Type B pancreatic cell (in vitro differentiated cells): ENCODE measurements at places on chromosomes 1 and 21. TPM values are rescaled to one million over a fixed set of nuclear protein-coding genes. Genes with fewer than 3 reads are reported as not detected.
A peak's percentile ranks its signal among the peaks of the same experiment; 100 is the strongest.

GRCh38 chr1:30523055-30524020 lies 200.0 kb downstream of the MATN1 start:
- DNase-seq = peak; percentile 25

DNA sequence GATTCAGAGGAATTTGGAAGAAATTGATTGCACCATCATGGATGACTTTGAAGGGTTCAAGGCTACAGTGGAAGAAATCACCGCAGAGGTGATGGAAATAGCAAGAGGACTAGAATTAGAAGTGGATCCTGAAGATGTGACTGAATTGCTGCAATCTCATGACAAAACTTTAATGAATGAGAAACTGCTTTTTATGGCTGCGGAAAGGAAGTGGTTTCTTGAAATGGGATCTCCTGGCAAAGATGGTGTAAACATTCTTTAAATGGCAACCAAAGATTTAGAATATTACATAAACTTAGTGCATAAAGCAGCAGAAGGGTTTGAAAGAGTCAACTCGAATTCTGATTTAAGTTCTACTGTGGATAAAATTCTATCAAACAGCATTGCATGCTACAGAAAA lies 698.6 kb downstream of the PLA2G4A start:
- no peak for DNase-seq

- DNase-seq = no peak
These were observed 25.3 kb downstream of the TFF3 start for GRCh38 chr21:42289926-42290325.

DNA sequence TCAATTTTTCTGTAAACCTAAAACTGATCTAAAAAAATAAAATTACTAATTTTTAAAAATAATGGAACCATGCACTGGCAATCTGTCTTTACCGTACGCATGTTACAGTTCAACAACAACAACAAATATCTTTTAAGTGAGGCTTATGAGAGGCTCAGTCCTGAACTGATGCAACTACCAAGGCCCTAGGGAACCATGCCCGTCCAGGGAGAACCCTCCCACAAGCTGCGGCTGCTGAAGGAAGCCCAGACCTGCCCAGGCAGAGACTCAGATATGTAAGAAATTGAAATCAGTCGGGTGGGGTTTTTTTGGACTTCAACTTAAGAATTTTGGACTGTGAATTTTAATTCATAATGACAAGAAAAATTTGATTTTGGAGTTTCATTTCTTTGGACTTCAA lies 91.1 kb downstream of the NPHP4 start:
- no peak for DNase-seq

- no peak for DNase-seq
These were observed 570.9 kb upstream of the CAMK1G start for GRCh38 chr1:209012443-209013196.

- DNase-seq = no peak
These were observed 81.0 kb upstream of the ZBTB18 start for GRCh38 chr1:243970077-243970476.

DNA sequence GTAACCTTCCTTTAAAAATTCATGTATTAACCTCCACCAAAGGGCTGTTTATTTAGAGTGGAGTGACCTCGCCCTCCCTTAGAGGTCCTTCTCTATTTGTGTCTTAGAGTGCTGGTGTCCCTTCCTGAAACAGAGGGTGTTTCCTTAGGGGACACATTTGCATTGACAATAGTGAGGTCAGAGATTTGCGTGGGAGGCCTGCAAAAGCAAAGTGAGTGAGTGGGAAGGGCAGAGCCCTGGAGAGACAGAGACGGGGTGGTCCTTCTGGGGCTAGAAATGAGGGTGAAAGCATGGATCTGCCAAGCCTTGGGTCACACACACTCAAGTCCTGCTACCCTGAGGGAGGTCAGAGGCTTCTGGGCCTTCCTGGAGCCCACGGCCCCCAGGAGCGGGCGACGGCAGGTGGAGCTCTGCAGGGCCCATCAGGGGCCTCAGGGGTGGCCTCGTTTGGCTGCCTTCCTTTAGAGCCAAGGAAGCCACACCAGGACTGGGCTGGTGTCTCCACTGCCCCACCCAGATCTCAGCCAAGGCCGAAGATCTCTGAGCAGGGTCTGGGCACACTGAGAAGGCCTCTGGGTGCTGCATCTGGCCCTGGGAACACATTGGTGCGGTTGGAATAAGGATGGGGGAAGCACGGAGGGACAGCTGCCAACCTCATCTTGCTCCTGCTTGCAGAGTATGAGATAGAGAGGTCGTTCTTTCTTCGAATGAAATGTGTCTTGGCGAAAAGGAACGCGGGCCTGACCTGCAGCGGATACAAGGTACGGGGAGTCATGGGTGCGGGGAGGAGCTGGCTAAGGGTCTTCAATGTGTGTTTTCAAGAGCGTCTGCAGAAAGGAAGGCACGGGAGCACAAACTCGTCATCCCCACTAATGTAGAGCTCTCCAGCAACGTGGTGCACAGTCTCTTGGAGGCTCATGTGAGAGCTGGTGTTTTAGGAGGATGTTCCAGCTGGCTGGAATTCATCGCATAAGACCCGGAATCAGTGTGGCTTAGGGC lies 23.8 kb downstream of the SIM2 start:
- no peak for DNase-seq

DNA sequence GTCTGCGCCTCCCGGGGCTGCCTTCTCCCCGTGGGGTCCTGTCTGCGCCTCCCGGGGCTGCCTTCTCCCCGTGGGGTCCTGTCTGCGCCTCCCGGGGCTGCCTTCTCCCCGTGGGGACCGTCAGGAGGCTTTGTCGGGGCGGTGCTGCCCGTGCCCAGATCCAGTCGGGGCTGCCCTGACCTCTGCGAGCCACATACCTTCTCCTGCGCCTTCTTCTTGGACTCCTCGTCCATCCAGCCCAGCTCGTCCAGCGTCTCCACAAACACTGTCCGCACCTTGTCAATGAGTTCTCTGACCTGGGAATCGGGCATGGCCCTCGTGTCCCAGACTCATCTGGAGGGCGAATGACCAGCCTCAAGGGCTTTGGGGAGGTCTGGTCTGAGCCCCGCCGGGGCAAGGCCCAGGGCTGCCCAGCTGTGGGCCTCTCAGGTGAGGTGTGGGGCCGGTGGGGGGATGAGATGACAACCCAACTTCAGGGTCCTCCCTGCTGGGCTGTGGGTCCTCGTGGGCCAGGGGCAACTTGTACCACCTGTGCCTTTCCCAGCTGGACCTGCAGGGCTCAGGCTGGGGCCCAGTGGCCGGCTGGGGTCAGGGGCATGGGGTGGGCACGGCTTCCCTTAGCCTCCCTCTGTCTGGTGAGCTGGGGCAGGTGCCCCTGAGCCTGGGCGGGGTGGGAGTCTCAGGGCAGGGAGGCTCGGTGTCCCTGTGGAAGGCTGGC lies 9.4 kb downstream of the PRXL2B start:
- no peak for DNase-seq

GRCh38 chr1:15218287-15219279 lies 28.4 kb upstream of the FHAD1 start:
- no peak for DNase-seq

- no peak for DNase-seq
These were observed 4.2 kb upstream of the CLCA4 start for GRCh38 chr1:86542631-86543030.

GRCh38 chr1:235513495-235514366 lies 9.5 kb upstream of the B3GALNT2 start:
- DNase-seq = no peak

GRCh38 chr1:26965213-26965612 lies 4.9 kb upstream of the KDF1 start:
- DNase-seq = no peak

DNA sequence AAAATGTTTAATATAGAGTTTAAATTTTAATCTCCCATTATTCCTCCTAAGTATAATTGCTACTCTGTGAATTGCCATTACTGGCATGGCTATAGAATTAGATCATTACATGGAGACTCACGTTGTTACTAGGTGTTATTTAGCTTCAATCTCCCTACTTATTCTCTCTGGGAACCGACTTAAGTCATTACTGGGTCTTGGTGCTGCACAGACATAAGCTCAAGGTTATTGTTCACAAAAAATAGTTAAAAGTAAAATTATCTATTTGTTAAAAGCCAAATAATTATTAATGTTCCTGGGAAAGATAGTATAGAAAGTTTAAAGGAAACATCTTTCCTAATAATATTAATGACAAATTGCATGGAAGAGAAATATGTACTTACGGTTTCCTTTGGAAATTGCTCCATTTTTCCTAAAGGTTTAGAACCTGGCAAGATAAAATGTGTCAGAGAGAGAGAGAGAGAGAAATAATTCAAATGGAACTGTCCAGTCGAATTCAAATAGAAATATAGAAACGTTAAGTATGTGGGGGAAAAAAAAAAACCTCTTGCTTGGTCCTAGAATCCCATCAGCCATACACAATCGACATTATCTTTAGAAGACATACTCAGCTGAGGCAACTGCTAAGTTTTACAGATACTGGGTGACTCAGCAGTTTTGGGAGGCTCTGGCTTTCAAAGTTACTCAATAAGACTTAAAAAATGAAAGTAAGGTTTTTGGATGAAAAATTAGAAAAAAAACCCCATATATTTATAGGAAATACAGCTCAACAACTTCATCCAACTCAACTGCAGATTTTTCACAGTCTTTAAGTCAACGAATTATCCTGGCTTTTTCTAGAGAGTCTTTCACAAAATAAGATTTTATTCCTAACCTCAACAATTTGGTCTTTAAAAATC lies at the start of gene SPTA1:
Gene SPTA1 (minus strand): TSS at position 605 of the 899 bp plus-strand sequence. CDS start 198 bp downstream, at position 407.
- DNase-seq = no peak

DNA sequence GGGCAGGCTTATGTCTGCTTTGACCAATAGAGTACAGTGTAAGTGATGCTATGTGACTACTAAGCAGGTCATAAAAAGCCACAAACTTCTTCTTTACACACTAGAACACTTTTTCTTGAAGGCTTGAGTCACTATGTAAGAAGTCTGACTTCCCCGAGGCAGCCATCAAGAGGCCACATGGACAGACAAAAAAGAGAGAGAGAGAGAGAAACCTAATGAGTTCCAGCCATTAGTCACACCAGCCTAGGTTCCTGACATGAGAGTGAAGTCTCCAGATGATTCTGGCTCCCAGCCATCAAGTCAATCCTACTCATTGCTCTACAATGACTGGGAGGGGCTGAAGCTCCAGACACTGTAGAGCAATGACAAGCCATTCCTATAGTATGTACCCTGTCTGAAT lies 101.4 kb downstream of the LHX9 start:
- no peak for DNase-seq

DNA sequence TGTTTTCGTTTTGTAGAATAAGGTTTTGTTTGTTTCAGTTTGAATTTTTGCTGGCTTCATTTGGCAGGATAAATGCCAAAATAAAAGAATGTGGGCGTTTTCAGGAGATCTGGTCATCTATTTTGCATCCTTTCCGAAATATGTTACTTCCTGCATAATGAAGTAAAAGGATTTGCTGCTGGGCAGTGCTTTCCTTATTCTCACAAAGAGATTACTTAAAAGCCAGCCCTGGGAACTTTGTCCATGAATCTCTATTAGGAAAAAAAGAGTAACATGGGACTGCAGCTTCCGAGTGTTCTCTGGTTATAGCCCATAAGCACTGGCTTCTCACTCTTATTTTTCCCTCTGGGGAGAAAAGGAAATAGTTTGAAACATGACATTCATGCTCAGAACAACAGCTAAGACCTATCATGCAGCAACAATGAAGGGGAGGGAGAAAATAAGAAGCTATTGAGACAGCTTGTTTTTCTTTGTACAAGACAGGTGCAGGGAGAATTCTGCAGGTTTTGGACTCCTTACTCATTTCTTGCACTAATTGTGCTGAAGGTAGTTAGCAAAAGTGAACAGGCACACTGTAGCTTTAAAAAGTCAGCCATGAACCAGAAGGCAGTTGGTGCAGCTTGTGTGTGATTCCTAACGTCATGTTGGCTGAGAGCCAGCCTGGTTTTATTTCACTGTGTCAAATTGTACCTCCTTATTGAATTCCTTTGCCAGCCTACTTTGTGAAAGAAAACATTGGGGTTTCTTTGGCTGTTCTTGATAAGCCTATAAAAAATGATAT lies at the start of gene SAMD13:
Gene SAMD13 (plus strand): TSS at position 705 of the 781 bp plus-strand sequence. CDS start 1,527 bp downstream, outside the sequence.
- no peak for DNase-seq

- no peak for DNase-seq
These were observed 311.5 kb downstream of the DUSP10 start for GRCh38 chr1:221430152-221430960.

GRCh38 chr1:99751877-99752504 lies 14.4 kb downstream of the FRRS1 start:
- DNase-seq = no peak

DNA sequence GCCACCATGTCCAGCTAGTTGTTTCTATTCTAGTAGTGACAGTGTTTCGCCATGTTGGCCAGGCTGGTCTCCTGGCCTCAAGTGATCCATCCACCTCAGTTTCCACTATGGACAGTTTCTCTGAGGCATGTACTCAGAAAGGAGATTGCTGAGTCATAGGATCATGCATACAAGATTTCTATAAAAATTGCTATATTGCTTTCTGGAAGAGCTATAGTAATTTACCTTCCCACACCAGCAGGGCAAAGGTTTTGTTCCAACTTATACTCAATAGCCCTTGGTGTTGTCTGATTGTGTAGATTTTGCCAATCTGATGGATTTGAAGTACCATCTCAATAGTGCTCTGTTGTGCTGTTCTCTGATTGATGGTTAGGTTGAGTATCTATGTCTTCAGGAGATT lies 15.6 kb upstream of the ATP1A1 start:
- no peak for DNase-seq

DNA sequence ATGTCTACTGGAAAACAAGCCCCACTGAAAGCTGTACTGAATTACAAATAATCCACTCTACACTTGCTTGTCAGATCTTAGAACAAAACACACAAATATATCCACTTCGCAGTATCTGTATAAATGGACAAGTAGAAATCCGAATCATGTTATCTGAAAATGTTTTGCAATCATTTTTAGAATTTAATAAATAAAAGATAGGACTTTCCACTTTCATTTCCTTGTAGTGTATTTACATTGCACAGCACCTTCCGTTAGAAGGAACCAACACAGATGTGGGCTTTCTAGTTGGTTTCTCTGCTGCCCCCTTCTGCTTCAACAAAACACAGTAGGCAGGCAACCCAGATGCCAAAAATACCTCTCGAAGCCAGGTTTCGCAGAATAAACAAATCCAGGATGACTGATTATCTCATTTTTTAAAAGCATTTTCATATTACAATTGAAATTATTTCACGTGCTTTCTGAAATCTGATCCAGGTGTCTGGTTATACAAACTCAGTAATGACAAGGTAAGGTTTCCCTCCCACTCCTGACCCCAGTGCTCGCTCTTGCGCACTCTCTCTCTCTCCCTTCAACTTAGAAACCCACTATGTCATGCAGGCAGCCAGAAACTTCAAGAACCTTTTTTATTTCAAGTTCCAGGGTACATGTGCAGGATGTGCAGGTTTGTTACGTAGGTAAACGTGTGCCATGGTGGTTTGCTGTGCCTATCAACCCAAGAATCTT lies 389.9 kb downstream of the SMYD3 start:
- DNase-seq = no peak

The KCND3 gene
- 1.2 and 2.2 TPM in 2 replicates for total RNA-seq

The HEYL gene
- 0.83 and 4.3 TPM in 2 replicates for total RNA-seq

The EXTL1 gene
- total RNA-seq = 0.31 and 4.2 TPM in 2 replicates

The C1orf167 gene
- 0.40 TPM in 1 of 2 replicates, not detected in the other for total RNA-seq

The JAM2 gene
- 0.07 and 10.0 TPM in 2 replicates for total RNA-seq
